Fibroblast of skin of left biceps (primary cell): ENCODE measurements at places on chromosomes 6 and 20.

DNA sequence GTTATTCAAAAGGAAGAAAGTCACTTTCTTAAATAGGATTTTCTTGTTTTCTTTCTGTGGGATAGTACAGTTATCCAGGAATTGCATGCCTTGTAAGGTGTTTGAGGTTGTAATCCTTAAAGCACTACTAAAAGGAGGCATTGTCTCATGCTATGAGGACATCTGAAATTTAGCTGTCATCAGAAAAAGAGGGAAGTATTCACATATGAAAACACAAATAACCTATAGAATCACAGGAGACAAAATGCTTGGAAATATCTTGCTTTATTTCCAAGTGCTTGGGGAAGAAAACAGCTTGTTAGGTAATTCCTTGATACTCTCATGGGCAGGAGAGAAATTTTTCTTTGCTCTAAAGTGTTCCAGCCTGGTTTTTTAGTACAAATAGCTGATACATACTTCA is 40.1 kb downstream of the HECA start:
- no peak for DNase-seq

DNA sequence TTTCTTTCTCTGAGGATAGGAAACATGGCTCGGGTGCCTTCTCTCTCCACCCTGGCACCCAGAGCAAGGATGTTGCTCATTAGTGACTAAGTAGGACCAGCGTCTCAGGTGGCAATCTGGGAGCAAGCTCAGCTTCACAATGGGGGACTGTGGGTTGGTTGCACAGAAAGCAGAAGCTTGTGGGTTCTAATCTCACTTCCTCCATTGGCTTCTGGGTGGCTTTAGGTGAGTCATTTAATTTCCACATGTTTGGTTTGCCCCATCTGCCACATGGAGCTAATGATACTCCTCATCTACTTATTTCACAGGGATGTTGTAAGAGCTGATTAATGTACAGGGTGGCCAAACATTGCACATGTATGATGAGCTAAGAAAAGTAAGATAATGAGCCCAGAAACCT is 54.8 kb upstream of the AKIRIN2 start:
- DNase-seq, result peak; percentile 49

DNA sequence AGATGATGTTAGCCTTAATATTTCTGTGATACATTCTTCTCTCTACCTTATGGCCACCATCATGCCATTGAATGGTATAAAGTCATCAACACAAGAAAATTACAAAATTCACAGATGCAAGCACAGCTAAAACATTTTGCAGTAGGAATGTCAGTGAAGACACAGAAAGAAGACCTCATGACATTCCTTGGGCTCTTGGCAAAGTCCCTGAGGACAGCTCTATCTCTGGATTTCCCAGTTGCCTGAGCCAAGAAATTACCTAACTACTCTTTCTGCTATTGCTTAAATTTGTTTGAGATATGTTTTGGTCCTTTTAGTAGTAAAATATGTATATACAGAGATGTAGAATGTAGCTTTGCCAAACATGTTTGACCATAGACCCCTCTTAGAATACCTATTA is 201.0 kb upstream of the STXBP5 start:
- no peak for DNase-seq

- no peak for DNase-seq
Observed at GRCh38 chr6:38212579-38212978, 393.1 kb downstream of the ZFAND3 start.

DNA sequence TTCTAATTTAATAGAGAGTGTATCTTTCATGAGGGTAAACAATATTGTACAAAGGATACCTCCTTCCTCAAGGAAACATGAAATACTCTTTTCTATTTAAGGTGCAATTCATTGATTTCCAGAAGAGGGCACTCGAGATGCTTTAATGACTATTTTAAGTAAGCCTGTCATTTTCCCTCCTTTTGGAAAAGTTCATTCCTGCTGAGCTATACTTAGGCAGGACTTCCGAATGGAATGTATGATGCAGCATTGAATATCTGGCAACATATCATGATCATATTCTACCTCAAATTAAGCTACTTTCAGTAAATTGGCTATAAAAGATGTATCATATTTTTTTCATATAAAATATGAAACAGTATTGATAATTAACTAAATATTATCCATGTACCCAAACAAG is 5.0 kb downstream of the DST start:
- DNase-seq, result peak; percentile 51

GRCh38 chr6:128352366-128352765 is 168.0 kb downstream of the PTPRK start:
- no peak for DNase-seq

DNA sequence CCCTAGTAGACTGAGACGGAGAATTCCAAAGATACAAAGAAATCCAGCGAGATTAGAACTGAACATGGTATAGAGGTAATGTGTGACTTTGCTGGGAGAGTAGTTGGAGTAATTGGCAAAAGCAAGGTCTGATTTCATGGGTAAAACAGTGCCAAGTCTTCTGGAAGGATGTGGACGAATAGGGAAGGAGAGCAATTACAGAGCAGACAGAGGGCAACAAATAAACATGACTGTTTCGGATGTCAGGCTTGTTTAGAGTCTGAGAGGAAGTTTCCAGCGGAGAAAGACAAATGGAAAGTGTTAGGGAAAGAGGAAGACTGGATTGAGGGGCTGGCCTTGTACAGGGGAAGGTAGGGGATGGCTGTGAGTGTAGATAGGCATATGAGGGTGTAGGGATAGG is 282.2 kb upstream of the PRND start:
- no peak for DNase-seq

GRCh38 chr6:31575952-31576685 is 754 bp downstream of the TNF start:
- DNase-seq, result no peak

GRCh38 chr6:129498950-129499842 is 210.8 kb downstream of the ARHGAP18 start:
- peak; percentile 28 for DNase-seq

GRCh38 chr20:36779656-36780025 is 6.1 kb upstream of the DSN1 start:
- no peak for DNase-seq

GRCh38 chr6:131688286-131688685 is 12.9 kb downstream of the OR2A4 start:
- no peak for DNase-seq

- DNase-seq, result no peak
Observed at GRCh38 chr20:20161611-20162010, 109.3 kb downstream of the CFAP61 start.

GRCh38 chr20:62996596-62996982 is 10.2 kb downstream of the BHLHE23 start:
- DNase-seq, result no peak

DNA sequence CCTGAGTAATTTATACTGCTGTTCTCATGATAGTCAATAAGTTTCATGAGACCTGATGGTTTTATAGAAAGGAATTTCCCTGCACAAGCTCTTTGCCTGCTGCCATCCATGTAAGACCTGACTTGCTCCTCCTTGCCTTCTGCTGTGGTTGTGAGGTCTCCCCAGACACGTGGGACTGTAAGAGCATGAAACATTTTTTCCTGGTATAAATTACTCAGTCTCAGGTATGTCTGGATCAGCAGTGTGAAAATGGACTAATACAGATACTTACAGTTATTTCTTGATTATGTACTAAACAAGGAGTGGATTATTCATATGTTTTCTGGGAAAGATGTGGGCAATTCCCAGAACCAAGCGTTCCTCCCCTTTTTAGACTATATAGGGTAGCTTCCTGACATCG is 1.9 kb upstream of the TRIM38 start:
- no peak for DNase-seq

GRCh38 chr6:89582669-89583325 is 55.8 kb downstream of the LYRM2 start:
- no peak for DNase-seq

DNA sequence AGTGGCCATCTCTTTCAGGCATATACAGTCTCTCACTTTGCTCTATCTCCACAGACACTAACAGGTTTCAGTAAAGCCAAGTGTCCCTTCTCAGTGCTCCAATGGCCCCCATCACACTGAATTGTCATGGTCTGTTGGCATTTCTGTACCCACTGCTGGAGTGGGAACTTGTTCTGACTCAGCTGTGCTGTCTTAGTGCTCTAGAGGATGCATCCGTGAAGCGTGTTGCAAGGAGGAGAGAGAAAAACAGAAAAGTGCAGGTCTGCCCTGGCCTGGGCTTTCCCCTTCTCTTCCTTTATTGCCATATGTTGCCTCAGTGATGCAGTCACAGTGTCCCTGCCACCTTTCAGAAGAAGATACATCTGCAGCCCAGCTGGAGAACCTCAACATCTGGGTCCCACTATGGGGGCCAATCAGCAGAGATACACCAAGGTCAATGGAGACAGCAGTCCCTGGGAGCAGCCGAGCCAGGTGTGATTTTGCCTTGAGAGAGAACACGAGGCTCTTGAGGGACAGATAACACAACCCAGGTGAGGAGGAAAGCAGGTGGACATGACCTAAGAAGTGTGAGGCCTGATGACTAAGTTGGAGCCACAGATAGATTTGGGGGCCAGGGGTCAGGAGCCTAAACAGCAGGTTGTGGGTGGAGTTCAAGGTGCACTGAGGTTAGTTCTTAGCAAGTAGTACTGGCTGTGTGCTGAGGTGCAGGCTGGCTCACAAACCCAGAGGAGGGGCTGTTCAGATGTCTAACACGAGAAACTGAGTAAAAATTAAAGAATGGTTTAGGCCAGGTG is 5.6 kb upstream of the PLCG1 start:
- no peak for DNase-seq

DNA sequence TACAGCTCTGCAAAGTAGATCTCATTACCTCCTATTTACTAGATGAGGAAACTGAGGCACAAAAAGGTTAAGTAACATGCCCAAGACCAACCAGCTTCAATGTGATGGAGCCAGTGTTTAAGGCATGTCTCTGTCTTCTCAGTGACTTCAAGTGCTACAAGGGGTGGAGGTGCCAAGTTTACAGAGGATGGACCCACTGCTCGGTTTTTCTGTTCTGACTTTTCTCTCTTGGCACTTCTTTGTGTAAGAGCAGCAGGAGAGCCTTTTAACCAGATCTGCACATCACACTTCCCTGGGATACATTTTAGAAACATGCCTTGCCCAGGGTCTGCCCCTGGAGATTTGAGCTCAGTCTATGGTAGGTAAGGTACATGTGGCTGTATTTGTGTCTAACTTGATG is 9.8 kb downstream of the WRNIP1 start:
- no peak for DNase-seq

DNA sequence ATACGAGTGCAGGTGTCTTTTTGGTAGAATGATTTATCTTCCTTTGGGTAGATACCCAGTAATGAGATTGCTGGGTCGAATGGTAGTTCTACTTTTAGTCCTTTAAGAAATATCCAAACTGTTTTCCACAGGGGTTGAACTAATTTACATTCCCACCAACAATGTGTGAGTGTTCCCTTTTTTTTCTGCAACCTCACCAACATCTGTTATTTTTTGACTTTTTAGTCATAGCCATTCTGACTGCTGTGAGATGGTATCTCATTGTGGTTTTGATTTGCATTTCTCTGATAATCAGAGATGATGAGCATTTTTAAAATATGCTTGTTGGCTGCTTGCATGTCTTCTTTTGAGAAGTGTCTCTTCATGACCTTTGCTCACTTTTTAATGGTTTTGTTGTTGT is 1.9 kb upstream of the ZNF831 start:
- no peak for DNase-seq

GRCh38 chr20:4318891-4319290 is 303.5 kb upstream of the RNF24 start:
- no peak for DNase-seq

DNA sequence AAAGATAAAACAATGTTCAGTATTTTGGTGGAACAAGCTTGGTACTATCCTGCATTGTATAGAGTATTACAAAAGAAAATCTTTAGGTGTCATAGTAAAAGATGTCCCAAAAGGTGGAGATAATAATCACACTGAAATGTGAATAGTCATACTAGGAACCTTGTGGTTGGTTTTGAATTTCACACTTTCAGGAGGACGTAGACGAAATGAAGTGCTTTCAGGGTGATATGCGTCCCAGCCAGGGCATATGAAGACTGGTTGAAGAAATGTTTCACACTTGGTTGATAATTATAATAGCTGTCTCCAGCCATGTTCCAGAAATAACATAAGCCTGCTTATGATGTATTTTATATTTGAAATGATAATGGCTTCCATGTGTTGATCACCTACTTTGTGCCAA is 60.4 kb downstream of the SCAND1 start:
- DNase-seq, result no peak

GRCh38 chr6:108806171-108806570 is 42.1 kb upstream of the ARMC2 start:
- DNase-seq, result no peak

DNA sequence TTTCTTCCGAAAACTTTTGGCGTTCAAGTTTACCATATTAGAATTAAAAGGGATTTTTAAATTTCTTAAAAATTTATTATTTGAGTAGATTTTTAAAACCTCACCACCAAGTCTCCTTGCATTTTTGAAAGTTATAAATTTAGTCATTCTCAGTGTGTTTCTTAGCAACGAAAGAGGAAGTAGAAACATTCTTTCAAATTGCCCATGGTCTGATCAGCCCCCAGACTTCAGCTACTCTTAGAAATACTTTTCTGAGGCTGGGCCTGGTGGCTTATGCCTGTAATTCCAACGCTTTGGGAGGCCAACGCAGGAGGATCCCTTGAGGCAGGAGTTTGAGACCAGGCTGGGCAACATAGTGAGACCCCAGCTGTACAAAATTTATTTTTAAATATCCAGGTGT is 15.1 kb upstream of the RTF2 start:
- no peak for DNase-seq

GRCh38 chr6:169667716-169668115 is 34.1 kb downstream of the WDR27 start:
- no peak for DNase-seq

DNA sequence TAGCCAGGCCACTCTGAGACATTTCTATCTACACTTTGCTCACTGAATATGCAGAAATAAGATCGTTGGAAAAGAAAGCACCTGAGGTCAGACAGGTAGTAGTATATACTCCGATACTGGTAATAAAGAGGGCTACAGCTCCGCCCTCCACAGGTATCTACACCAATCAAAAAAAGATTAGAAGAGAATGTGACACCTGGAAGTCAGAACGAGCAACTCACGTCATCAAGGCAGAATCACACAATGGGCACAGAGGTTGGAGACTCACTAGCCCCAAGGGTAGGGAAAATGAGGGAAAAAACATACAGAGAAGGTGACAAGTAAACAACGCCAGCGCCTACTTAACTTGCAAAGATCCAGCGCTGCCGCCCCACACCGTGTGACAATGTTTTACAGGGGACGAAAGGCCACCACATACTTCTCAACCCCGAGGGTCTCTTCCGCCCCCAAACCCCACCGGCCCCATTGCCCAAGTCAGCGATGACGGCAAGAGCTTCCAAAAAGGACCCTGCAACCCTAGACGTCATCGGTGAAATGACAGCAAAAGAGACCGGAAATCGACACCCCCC is 653 bp downstream of the LMBRD1 start:
- DNase-seq, result no peak
